MM.1S (cell line): ENCODE measurements at places on chromosomes 3 and 15.

- H3K27me3 ChIP-seq = no peaks in the 10 kb centered on the region
- no peaks in the 10 kb centered on the region for H3K36me3 ChIP-seq
- DNase-seq = no peak
- H3K4me1 ChIP-seq = 0 out of 2 replicates have a peak, but pooled peaks cover 3% of the 10 kb centered on the region
- no peak overlapping the region for H3K4me3 ChIP-seq
- H3K27ac ChIP-seq = no peak overlapping the region
Observed at GRCh38 chr15:78431955-78432354, 6.1 kb upstream of the IREB2 start.

DNA sequence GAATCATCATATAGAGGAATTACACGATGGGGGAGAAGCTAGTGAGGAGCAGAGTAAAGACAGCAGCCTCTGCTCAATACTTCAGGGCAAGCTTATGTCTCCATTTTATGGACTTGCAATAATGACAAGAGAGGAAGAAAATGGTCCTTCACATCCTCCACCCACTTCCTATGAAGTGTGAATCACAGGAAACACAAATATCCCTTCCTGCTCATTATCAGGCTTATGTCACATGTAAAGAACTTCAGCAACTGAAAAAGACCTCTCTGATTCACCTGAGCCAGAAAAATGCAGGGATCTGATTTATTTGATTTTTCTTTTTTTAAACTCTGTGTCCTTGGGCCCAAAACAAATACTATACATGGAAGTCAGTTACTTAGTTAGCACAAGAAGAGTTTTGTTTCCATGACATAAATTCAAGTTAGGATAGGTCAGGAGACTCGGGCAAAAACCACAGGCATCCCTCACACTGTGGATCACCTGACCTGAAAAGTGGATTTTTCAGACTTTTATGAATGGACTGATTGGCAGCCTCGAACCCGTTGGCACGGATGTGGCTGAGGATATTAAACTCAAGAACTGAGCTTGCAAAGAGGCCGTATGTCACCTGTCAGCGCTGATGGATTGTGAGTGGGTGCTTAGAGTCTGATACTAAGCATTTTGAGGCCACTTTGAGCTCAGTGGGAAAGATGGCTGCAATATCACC, 620.8 kb upstream of the MDFIC2 start:
- no peak overlapping the region for H3K4me3 ChIP-seq
- no peaks in the 10 kb centered on the region for H3K27me3 ChIP-seq
- H3K27ac ChIP-seq = no peak overlapping the region
- DNase-seq = no peak

- no peak for DNase-seq
- no peak overlapping the region for H3K4me3 ChIP-seq
- no peak overlapping the region for H3K27ac ChIP-seq
- no peaks in the 10 kb centered on the region for H3K4me1 ChIP-seq
- 0 out of 2 replicates have a peak, but pooled peaks cover 6% of the 10 kb centered on the region for H3K36me3 ChIP-seq
Observed at GRCh38 chr3:196365736-196366135, 27.5 kb upstream of the TM4SF19 start.

GRCh38 chr3:55441499-55441898, 45.6 kb downstream of the WNT5A start:
- H3K27ac ChIP-seq = no peak overlapping the region
- H3K4me3 ChIP-seq = no peak overlapping the region
- no peaks in the 10 kb centered on the region for H3K36me3 ChIP-seq
- H3K27me3 ChIP-seq = no peaks in the 10 kb centered on the region
- no peaks in the 10 kb centered on the region for H3K4me1 ChIP-seq

DNA sequence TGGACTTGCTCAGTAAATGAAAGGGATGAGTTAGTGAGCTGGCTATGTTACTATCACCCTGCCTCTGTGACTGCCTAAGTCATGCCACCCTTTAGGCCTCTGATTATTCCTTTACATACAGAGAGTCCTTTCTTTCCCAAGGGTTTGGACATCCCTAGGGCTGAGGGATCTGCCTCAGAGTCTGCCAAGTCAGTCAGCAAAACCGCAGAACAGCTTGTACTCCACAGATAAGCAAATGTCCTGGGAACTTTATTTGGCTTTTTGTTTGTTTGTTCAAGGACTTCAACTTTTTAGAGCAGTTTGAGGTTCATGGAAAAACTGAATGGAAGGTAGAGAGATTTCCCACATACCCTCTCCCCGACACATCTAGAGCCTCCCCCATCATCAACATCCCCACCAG, 82.6 kb upstream of the TRIM42 start:
- H3K27ac ChIP-seq = no peak overlapping the region
- no peaks in the 10 kb centered on the region for H3K4me1 ChIP-seq
- H3K27me3 ChIP-seq = no peaks in the 10 kb centered on the region
- no peak overlapping the region for H3K4me3 ChIP-seq

GRCh38 chr3:10309736-10310135, 11.2 kb downstream of the SEC13 start:
- H3K27me3 ChIP-seq = no peaks in the 10 kb centered on the region
- no peak overlapping the region for H3K4me3 ChIP-seq
- no peak for DNase-seq
- no peaks in the 10 kb centered on the region for H3K4me1 ChIP-seq

DNA sequence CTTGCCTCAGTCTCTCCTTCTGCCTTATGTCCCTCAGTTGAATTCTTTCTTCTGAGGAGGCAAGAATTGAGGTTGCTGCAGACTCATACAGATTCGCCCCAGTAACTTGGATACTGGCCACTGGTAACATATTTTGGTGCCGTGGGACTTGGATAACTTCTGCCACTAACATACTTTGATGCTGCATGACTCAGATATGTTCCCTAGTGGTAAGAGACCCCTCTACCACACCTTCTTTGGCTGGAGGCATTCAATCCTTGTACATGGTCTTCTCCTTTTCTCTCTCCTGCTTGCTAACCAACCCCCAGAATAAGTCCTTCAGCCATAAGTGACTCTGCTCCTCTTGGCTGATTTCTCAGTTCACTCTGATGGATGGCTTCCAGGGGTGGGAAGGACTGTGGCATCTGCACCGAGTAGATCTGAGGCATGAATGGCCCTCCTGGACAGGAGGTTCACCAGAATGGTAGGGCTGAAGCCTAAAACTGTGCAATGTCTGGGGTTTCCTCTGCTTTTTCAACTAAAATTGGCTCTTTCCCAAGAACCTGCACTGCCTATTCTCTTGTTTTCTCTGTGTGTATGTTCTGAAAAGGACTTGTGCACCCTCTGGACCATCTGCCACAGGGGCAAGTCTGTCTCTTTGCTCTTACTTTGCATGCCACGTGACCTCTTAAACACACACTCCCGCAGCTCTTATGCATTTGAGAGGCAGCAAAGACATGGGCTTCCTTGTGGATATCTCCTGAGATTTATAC, 55.5 kb upstream of the FSTL1 start:
- no peaks in the 10 kb centered on the region for H3K4me1 ChIP-seq
- DNase-seq = no peak
- H3K27me3 ChIP-seq = no peaks in the 10 kb centered on the region
- H3K36me3 ChIP-seq = no peaks in the 10 kb centered on the region
- no peak overlapping the region for H3K4me3 ChIP-seq

DNA sequence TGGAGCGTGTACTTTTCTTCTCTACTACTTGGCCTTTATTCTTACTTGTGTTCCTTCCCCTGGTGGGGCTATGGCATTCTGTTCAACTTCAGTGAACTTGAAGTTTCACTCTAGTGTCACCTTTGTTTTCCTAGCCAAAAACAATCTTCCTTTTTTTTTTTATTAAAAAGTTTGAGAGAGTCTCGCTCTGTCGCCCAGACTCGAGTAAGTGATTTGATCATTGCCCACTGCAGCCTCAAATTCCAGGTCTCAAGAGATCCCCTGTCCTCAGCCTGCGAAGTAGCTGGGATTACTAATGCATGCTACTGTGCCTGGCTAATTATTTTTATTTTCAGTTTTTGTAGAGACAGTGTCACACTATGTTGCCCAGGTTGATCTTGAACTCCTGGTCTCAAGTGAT, 124.8 kb downstream of the SST start:
- no peaks in the 10 kb centered on the region for H3K27me3 ChIP-seq
- DNase-seq = no peak
- no peak overlapping the region for H3K4me3 ChIP-seq
- H3K27ac ChIP-seq = no peak overlapping the region

GRCh38 chr15:52436981-52437380, 91.7 kb downstream of the MYO5A start:
- no peak overlapping the region for H3K4me3 ChIP-seq
- H3K36me3 ChIP-seq = no peaks in the 10 kb centered on the region; the same call in 1 of the 2 replicates
- H3K27me3 ChIP-seq = no peaks in the 10 kb centered on the region

GRCh38 chr15:76206325-76206976, 104.8 kb downstream of the ETFA start:
- H3K27ac ChIP-seq = no peak overlapping the region
- H3K4me1 ChIP-seq = no peaks in the 10 kb centered on the region
- no peak for DNase-seq
- 0 out of 2 replicates have a peak, but pooled peaks cover 3% of the 10 kb centered on the region for H3K36me3 ChIP-seq
- H3K27me3 ChIP-seq = no peaks in the 10 kb centered on the region
- no peak overlapping the region for H3K4me3 ChIP-seq

GRCh38 chr15:59372352-59373211, at the start of gene MYO1E:
MYO1E (minus strand) TSS chr15:59372871; CDS start chr15:59372500, 371 bp downstream.
- H3K4me1 ChIP-seq = no peaks in the 10 kb centered on the region
- peak within 1 kb of the TSS; percentile 67 for H3K4me3 ChIP-seq
- no peaks in the 10 kb centered on the region for H3K36me3 ChIP-seq
- H3K27me3 ChIP-seq = peaks cover 19% of the 10 kb centered on the region
- DNase-seq = no peak

GRCh38 chr15:66151809-66152208, 101.7 kb downstream of the MEGF11 start:
- H3K36me3 ChIP-seq = no peaks in the 10 kb centered on the region
- no peak overlapping the region for H3K27ac ChIP-seq
- H3K4me3 ChIP-seq = no peak overlapping the region

- DNase-seq = no peak
- no peaks in the 10 kb centered on the region for H3K4me1 ChIP-seq
- H3K27me3 ChIP-seq = no peaks in the 10 kb centered on the region
- no peaks in the 10 kb centered on the region for H3K36me3 ChIP-seq
- no peak overlapping the region for H3K4me3 ChIP-seq
Observed at GRCh38 chr15:91146728-91147127, 46.7 kb downstream of the SV2B start.
